ENCODE measurements at places on chromosomes 3 and 15. TPM values are rescaled to one million over a fixed set of nuclear protein-coding genes. Genes with fewer than 3 reads are reported as not detected.

The SLC9C1 gene
- total RNA-seq: not detected

The UTS2B gene
- total RNA-seq: not detected

The THPO gene
- total RNA-seq: not detected

The EAF2 gene
- 2.8 TPM for total RNA-seq

The SH3GL3 gene
- 0.68 TPM for total RNA-seq

The ANKRD34C gene
- total RNA-seq: not detected

The ACTC1 gene
- total RNA-seq: 0.52 TPM

The C2CD4A gene
- 0.02 TPM for total RNA-seq

The DUT gene
- 108 TPM for total RNA-seq

The P2RY1 gene
- total RNA-seq: 0.46 TPM

The GMNC gene
- not detected for total RNA-seq

The ATP13A5 gene
- total RNA-seq: not detected

The FILIP1L gene
- total RNA-seq: 0.08 TPM

The RMDN3 gene
- 24.0 TPM for total RNA-seq

The TRIM71 gene
- total RNA-seq: not detected

The WDR76 gene
- 16.3 TPM for total RNA-seq

The NPTN gene
- total RNA-seq: 203 TPM
